ENCODE measurements at places on chromosomes 16 and 17.

GRCh38 chr16:11405331-11406176, 60.3 kb downstream of the RMI2 start:
- no peak for DNase-seq

DNA sequence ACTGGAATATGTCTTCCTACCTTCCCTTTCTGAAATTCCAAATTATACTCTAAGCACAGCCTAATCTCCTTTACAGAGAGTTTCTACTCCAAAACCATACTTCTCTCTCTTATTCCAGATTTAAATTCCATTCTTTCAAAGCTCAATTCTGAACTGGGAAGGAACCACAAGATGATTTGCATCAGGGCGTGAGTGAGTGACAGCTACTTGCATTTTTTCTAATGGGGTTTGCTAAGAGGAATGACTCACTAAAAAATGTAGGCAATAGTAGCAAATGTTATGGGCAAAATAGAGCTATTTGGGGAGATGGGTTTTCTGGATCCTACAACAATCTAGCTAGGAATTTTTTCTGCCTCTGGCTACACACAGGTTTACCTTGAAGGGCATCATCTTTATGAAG, 244.6 kb upstream of the PSMD7 start:
- DNase-seq, result no peak

DNA sequence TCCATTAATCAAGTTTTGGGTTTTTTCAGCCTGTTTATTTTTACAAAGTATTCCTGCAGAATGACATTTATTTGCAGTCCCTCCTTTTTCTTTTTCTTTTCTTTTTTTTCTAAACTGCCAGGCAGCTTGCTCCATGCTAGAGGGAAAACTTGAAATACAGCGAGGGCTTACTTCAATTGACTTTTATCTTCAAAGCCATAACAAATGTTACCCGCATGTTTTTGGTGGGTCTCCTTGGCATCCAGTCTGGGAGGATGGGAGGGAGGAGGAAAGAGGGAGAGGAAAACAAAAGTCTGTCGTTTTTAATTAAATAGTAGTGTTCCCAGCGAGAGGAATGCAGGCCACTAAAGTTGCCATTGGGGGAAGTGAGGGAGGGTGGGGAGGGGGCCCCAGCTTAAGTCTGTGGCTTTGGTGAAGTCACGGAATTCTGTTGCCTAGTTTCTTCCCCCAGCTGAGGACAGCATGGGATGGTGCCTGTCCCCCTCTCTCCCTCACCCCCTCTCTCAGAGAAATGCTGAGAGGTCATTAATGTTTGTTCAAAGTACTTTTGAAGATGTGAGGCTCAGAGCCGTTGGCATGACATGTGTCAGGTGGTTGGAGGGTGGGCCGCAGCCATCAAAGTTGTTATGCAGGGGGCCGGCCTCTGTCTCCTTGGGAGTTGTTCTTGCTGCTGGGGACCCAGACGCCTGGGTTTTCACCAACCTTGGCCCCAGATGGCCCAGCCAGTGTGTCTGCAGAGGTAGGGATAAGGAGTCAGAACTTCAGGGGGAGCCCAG, 2.9 kb downstream of the NKD1 start:
- DNase-seq, result no peak

DNA sequence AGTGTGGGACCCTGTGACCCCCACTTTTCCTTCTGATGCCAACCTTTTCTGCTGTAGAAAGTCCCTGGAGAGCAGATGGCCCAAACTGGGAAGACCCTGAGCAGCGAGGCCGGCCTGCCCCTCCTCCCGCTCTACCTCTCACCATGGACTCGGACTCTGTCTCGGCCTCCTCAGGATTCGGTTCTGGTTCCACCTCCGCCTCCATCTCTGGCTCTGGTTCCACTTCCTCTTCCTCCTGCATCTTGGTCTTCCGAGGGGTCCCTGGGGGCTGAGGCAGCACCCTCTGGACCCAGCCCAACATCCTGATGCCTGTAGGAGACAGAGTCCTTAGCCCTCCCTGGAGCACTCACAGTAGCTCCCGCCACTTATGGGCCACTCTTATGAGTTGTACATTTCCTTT, 3.9 kb downstream of the CNGB1 start:
- no peak for DNase-seq

- DNase-seq, result no peak
These were observed 26.4 kb downstream of the NQO1 start for GRCh38 chr16:69699915-69700314.

DNA sequence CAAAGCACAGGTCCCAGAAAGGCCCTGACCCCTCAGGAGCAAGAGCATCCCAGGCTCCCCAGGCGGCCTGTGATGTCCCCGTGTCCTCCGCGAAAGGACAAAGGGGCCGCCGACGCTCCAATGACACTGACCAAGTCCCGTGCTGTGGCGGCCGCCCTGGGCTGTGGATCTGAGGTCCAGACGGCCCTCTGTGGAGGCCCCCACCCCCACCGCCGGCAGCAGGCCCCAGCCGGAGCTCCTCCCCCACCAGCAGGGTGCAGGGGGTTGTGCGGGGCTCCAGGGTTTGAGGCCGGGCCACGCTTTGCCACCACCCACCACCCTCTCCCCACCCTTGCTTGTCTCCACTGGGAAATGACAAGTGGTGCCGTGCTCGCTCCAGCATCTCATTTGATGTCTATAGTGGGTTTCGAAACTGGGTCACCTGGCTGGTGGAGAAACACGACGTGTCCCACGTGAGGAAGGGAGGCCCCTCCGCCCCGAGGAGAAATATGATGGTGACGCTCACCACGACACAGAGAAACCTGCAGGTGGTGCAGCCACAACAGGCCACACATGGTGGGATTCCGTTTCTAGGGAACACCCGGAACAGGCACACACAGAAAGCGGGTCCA, 31.2 kb upstream of the ZNF469 start:
- no peak for DNase-seq

DNA sequence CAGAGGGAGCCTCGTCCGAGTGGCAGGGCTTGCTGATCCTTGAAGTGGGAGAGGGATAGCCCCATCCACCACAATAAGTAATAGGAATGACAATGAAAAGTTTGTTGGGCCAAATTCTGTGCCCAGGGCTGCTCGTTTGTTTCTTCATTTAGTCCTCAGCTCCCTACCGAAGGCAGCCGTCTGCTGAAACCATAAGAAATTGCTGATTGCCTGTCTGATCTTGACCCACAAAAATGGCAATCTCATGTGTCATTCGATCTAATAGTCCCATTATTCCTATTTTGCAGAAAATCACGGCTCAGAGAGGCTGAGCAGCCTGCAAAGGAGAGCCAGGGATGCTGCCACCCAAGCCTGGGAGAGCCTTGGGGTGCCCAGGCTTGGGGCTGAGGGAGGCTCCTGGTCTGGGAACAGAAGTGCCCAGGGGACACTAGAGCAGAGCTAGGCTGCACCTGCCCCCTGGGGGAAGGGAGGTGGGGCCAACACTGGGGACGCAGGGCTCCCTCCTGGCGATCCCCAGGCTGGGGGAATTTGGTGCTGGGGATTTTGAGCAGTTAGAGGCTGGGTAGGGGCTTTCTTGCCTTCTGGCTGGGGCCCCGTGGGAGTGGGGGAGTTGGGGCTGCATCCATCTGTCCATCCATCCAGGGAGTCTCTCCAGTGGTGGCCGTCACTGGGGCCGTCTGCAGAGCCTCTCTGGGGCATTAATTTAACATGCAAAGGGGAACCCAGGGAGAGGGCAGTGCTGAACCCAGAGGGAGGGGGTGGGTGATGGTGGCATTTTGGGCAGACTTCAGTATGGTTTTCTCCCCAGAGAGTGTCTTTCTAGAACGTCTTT, 53.5 kb downstream of the SOCS1 start:
- DNase-seq, result no peak

GRCh38 chr16:54171626-54172537, 114.7 kb downstream of the IRX3 start:
- no peak for DNase-seq

GRCh38 chr17:22703204-22703603, 1010.9 kb downstream of the KCNJ18 start:
- DNase-seq, result no peak

- DNase-seq, result no peak
These were observed 1.2 kb downstream of the PTX4 start for GRCh38 chr16:1487395-1488053.

DNA sequence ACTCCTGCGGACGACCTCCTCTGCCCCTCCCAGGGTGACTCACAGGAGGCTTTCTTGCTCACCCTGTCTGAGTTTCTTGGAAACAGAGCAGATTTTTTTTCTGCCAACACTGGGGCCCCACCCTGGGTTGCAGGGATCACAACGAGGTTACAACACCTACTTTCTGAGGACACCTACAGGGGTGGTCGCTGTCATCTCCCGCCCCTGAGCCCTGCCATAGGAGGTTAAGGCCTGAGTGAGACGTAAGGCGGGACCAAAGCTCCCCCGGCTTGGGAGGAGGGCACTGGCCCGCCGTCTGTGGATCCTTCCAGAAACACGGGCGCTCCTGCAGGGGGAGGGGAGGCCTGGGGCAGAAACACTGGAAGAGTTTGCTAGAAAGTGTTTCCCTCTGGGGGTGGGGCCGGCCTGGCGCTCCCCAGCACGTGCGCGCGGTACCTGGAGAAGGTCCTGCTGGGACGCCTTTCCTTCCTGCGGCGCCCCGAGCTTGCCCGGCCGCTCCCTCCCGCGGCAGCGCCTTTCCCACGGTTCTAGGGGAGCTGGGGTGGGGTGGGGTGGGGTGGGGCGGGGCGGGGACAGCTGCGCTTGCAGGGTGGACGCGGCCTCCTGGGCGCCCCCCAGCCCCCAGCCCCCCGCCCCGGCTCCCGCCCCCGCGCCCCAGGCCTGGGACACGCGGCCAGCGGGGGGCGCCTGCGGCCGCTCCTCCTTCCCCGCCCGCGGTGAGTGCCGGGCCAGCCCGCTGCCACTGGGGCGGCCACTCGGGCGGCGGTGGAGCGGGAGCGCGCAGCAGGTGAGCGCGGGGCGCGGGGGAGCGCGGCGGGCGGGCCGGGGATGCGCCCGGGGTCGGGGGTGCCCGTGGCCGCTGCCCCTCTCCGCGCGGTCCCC, 20.7 kb upstream of the ADCY7 start:
- DNase-seq, result no peak

DNA sequence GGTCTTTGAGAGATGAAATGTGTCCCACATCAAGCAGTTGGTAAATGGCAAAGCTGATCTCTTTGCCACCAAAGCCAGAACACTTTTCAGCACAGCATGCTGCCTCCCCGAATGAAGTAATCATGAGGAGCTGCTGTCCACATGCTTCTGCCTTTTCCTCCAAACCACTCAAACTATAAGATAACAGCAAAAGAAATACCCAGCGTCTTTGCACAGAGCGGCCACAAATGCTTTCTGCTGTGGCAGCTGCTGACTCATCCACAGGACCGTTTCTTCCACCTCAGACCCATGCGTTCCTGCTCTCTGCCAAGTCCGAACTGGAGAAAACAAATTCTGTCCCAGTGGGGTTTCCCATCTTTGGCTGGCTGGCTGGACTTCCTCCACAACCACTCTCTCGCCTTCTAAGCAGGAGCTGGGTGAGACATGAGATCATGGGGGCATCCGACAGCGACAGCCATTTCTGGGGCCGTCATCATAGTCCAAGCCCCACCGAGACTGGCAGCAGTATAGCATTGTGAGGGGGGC, 27.1 kb downstream of the TBC1D3B start:
- DNase-seq, result no peak

All from NCI-H2029 (cell line).